Caco-2 (cell line): ENCODE measurements at places on chromosomes 11 and 22. TPM values are rescaled to one million over a fixed set of nuclear protein-coding genes. Genes with fewer than 3 reads are reported as not detected.

Gene ARHGAP32
- 54.0 and 56.0 TPM in 2 replicates for total RNA-seq

GRCh38 chr22:44881624-44882023 is 128.2 kb downstream of the PHF21B start:
- H3K36me3 ChIP-seq: no peaks in the 10 kb centered on the region
- H3K27me3 ChIP-seq: no peaks in the 10 kb centered on the region
- H3K4me1 ChIP-seq: no peaks in the 10 kb centered on the region
- DNase-seq: peak; percentile 14
- H3K27ac ChIP-seq: no peak overlapping the region
- H3K4me3 ChIP-seq: no peak overlapping the region

DNA sequence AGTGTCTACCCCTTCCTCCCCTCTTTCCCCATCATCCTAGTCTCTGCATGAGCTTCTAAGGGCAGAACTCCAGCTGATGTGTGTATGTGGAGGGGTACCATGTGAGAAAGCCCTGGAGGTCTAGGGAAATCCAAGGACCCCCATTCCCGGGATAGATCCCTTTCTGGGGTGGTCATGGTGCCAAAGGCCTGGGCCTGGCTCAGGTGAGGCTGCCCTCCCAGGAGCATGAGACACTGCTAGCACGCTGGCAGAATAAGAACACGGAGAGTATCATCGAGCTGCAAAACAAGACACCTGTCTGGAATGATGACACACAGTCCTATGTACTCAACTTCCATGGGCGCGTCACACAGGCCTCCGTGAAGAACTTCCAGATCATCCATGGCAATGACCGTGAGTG is 19.6 kb downstream of the TUB start:
- no peaks in the 10 kb centered on the region for H3K27me3 ChIP-seq
- no peak overlapping the region for H3K4me3 ChIP-seq
- no peak for DNase-seq
- no peak overlapping the region for H3K27ac ChIP-seq

Gene POU2AF3
- total RNA-seq: 7.0 and 8.6 TPM in 2 replicates
